ENCODE measurements at places on chromosomes 4 and X.

GRCh38 chrX:2187352-2188115 lies 313.2 kb downstream of the DHRSX start:
- DNase-seq = no peak

DNA sequence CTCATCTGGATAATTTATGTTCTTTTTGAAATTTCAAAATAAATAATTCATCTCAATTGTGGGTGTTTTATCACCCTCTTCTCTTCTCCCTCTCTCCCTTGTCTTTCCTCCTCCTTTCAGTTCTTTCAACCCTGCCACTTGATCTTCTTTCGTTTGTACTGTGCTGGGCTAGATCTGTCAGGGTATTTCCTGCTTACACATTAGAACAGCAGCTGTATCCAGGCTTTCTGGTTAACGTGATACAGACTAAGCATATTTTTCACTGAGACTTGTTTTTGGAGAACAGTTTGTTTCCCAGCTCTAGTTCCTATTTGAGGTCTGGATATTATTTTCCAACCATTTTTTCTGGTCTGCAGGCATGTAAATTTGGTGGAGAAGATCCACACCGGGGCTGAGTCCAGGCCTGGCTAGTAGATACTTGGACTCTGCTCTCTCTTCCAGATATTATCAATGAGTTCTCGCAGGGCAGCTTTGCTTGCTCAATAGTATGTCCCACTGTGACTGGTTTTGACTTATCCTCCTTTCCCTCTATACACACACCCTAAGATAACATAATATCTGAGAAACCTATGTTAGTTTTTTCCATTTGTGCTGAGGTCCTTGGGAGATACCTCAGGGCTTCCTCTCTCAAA lies 1310.7 kb upstream of the TENM3 start:
- no peak for DNase-seq

DNA sequence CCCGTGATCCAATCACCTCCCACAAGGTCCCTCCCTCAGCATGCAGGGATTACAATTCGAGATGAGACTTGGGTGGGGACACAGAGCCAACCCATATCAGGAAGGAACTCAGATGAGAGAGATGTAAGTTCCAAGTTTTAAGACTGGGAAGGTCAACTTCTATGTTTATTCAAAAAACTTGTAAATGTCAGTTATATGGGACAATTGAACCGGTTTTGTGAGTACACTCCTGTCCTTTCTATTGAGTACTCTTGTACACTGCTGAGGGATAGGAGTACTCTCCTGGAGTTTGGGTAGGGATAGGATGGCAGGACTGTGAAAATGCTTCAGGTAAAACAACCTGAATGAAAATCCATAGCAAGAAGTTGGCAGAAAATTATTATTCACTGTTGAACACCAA lies 239.1 kb downstream of the ZNF674 start:
- DNase-seq = no peak

- DNase-seq = no peak
Measured at GRCh38 chrX:130793975-130794374, 109.0 kb downstream of the ENOX2 start.

DNA sequence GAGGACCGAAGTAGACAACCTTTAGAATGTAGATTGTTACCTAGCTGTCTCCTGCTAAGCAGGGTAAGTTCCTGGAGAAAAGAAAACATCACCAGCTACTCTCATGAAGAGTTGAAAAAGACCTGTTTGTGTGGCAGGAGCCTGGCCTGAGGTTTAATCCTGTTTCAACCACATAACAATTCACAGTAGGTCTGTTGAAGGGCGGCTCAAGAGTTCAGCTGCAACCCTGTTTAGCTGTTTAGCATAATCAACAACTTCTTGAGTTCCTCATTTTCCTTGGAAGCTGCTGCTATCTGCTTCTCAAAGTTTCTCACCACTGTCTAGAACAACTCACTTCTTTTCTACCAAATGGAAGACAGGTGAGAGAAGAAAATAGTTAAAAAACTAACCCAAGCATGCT lies 170.4 kb upstream of the TET2 start:
- no peak for DNase-seq

DNA sequence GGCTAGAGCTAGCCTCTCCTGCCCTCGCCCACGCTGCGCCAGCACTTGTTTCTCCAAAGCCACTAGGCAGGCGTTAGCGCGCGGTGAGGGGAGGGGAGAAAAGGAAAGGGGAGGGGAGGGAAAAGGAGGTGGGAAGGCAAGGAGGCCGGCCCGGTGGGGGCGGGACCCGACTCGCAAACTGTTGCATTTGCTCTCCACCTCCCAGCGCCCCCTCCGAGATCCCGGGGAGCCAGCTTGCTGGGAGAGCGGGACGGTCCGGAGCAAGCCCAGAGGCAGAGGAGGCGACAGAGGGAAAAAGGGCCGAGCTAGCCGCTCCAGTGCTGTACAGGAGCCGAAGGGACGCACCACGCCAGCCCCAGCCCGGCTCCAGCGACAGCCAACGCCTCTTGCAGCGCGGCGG lies at the start of gene AR:
AR (plus strand) TSS at position 204 of the 400 bp plus-strand sequence. CDS start 1,126 bp downstream, outside the sequence.
- peak; percentile 75 for DNase-seq

All from H4 (cell line).